ENCODE measurements at places on chromosomes 12 and 14. TPM values are rescaled to one million over a fixed set of nuclear protein-coding genes. Genes with fewer than 3 reads are reported as not detected.

DNA sequence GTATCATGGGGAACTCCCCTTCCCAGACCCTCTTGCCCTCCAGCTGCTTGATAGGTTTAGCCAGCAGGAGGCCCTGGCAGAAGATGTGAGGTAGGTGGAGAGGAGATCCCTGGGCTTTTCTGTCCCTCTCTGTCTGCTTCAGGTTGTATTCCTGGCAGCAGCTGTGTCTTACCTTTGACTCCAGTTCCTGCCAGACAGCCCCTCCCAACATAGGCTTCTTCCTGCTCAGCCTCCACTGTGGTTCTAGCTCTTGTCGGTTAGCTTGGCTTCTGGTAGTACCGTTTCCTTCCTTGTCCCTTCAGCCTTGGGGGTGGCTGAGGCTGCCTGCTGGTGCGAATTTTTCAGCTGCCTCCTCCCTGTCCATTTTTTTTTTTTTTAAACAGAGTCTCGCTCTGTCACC is 215.7 kb upstream of the CRY1 start:
- DNase-seq, result no peak

The SSTR1 gene
- polyA plus RNA-seq, result not detected

The KERA gene
- polyA plus RNA-seq, result not detected

- DNase-seq, result peak; percentile 76
These were observed 28.1 kb downstream of the MSRB3 start for GRCh38 chr12:65306366-65307168.

The SLC22A17 gene
- 1.7 TPM for polyA plus RNA-seq

The TMEM132C gene
- polyA plus RNA-seq, result not detected

DNA sequence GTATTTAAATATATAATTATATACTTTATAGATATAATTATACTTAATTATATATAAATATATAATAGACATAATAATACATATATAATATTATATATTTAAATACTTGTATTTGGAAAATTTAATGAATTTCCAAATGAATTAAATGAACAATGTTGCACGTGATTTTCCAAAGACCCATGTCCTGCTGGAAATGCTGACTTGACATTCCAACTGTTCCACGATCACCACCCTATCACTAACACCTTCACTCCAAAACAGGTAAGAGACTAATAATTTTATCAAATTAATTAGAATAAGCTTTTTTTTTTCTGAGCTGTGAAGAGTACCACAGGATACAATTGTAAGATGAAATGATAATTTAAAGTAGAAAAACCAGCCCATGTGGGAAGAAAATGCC is 103.4 kb downstream of the ST8SIA1 start:
- no peak for DNase-seq

- DNase-seq, result no peak
These were observed 98.9 kb downstream of the BCL11B start for GRCh38 chr14:99173086-99173485.
